Esophagus muscularis mucosa (tissue), 4 donors: ENCODE measurements at places on chromosomes 16 and 17. TPM values are rescaled to one million over a fixed set of nuclear protein-coding genes. Genes with fewer than 3 reads are reported as not detected.

ICAM2 gene
- total RNA-seq = 75.1 TPM

CASKIN1 gene
- total RNA-seq = under 0.01 TPM

DOC2A gene
- 0.50 TPM for total RNA-seq

KRT40 gene
- total RNA-seq = not detected

SEC14L5 gene
- total RNA-seq = 0.83 TPM

C17orf113 gene
- total RNA-seq = 0.83 TPM

CCDC200 gene
- total RNA-seq = not detected

KRT24 gene
- 0.52 TPM for total RNA-seq

LRRC37A2 gene
- 6.8 TPM for total RNA-seq

GP1BA gene
- 0.33 TPM for total RNA-seq

BPTF gene
- 77.7 TPM for total RNA-seq

CD300LG gene
- 12.0 TPM for total RNA-seq

ZFPM1 gene
- 0.42 TPM for total RNA-seq

PEX12 gene
- 4.1 TPM for total RNA-seq

TBC1D26 gene
- 0.23 TPM for total RNA-seq

NPW gene
- total RNA-seq = not detected
